ENCODE measurements at places on chromosomes 7 and 10.

GRCh38 chr7:122394512-122394911, 90.0 kb upstream of the FEZF1 start:
- DNase-seq: no peak

GRCh38 chr7:151094675-151095074, 8.4 kb downstream of the AGAP3 start:
- no peak for DNase-seq

DNA sequence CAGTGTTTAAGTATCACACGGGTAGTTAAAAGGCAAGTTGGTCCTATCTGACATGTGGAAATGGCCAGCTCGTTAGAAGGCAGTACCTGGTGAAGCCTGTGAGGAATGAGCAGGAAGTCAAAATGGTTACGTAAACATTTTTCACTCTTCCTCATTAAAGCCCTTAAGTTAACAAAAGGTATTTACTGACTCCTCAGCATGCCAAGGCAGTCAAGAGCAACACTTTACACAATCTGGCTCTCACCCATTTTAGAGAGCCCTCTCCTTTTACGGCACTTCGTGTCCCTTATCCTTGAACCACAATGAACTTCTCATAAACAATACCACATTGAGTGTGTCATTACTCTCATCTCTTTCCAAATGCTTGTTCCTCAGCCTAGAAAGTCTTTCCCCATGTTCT, 11.0 kb upstream of the RSBN1L start:
- no peak for DNase-seq

DNA sequence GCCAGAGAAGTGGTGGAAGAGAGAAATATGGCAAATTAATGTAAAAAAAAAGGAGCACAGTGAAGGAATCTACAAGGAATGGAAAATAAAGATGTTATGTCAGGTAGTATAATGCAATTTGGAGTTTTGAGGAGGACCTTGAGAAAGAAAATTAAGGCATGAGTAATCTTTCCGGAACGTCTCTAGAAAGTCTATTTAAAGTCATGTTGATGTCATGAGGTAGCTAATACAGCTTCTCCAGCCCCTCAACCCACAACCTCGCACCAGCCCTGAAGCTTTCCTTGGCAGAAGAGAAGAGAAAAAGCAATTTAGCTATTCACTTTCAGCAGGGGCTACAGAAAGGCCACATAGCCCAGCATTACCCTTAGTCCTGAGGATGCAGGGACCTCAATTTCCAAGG, 22.5 kb downstream of the TRDMT1 start:
- no peak for DNase-seq

GRCh38 chr10:25758041-25758457, 176.0 kb upstream of the MYO3A start:
- DNase-seq: no peak

GRCh38 chr7:116307253-116307652, 96.9 kb downstream of the TES start:
- no peak for DNase-seq

DNA sequence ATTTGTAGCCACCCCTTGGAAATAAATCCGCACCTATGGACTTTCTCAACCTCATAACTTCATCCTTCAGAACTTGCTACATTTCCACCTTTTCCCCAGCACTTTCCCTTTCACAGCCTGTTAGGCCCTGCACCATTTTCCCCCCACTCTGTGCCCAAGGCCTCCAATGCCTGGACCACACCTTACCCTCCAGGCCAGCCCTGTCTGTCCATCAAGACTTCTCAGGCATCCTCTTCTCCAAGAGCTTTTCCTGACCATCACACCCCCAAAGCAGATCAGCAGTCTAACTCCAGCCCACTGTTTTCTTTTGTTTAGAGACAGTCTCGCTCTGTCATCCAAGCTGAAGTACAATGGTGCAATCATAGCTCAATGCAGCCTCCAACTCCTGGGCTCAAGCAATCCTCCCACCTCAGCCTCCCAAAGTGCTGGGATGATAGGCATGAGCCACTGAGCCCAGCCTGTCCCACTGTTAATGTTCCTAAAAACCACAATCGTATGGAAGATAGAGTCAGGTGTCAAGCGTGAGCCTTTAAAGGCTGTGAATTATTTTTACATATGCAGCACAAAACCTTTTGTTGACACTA, 116.8 kb downstream of the PARD3 start:
- DNase-seq: no peak

DNA sequence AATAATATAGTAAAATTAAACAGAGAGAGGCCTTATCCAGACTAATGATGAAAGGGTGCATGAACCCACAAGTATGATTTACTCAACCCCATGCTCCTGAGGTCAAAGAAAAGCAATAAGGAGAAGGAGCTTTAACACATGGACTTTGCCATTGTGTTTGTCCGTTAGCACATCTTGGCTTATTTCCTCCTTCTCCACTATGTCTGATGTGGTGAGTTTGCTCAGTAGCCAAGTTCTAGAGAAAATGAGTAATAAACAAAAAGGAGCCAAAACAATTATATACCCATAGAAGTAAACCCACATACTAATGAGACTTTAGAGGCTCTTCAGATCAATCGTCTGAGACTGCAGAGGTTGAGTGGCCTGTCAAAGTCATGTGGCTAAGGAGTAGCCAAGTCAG, 26.1 kb upstream of the ADD3 start:
- no peak for DNase-seq

GRCh38 chr10:33382921-33383713, 48.6 kb upstream of the NRP1 start:
- no peak for DNase-seq

DNA sequence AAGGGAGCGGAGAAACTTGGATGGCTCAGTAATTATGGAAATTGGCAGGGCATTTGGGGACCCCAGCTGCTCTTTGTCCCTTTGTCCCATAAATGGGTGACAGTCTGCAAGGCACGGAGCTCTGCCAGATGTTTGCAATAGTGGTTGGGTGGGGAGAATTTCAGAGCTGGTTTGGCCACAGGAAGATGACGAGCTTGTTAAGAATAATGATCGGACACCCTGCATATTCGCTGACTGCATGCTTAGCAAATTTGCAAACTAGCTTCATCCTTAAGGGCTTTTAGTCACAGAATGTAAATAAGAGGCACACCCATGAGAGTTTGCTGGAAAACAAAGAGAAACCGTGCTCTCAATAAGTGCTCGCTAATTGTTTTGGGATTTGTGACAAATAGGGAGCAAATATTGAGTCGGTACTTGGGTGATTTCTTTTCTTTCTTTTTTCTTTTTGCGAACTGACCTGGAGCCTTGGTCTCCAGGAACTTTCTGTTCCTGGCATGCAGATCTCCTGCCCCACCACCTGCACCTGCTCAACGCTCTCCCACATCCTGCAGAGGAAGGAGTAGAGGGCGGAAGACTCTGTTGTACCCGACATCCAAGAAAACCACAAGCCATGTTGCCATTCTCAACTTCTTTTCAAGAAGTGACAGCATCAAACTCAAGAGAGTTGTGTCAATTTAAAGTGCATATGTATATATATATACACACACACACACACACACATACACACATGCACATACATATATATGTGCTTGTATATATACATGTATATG, 238.9 kb downstream of the CAMK1D start:
- no peak for DNase-seq

DNA sequence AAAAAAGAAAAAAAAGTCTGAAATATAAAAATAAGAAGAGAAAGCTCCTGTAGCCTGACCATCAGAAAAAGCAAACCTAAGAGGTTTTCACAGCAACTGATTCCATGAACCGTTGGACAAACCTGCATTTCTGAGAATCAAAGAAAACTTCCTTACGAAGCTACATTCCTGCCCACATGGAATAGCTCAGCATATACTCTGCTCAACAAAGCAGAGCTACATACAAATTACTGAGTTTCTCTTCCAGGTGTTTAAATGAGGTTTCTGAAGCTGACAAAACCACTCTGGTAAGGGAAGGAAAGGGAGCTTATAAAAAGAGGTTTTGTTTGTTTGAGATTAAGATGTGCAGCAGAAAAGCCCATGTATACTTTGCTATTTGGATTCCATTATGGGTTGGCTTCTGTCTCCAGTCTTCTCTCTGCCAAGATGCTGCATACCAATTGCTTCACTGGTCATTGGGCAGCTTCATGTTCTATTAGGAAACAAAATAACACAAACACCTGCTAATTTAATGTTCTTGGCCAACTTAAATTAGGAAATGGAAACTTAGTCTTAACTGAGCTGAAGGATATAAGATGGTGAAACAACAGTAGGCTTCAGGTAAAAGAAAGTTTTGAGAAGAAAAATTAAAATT, 314.1 kb downstream of the LRRTM3 start:
- no peak for DNase-seq

GRCh38 chr7:22723637-22724036, 3.4 kb upstream of the IL6 start:
- no peak for DNase-seq

DNA sequence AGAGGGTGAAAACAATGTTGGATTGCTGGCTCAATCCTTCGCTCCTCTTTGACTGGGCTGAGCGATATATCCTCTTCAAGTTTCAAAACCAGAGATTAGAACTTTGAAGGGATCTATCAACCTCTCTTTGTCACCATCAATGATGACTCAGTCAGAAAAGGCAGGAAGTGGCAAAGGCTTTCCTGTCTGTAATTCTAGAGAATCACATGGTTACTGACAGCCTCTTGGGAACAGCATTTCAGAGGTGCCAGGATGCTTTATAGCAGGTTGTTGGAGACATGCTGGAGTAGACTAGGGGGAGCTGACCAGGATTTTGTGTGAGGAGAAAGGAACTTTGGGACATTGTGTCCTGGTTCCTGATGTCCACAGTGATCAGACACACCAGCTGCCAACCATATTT, 81.3 kb downstream of the PRKCQ start:
- peak; percentile 55 for DNase-seq

DNA sequence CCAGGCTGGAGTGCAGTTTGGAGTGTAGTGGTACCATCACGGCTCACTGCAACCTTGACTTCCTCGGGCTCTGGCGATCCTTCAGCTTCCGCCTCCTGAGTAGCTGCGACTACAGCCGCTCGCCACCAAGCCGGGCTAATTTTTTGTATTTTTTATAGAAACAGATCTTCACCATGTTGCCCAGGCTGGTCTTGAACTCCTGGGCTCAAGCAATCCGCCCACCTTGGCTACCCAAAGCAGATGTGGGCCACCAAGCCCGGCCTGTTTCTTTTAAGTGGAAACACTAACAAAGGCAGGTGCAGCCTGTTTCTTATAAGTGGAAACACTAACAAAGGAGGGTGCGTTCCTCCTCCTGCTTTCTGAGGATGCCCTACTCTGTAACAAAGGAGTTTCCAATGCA, 18.2 kb downstream of the PRF1 start:
- DNase-seq: no peak

- no peak for DNase-seq
These were observed 10.9 kb upstream of the LGI1 start for GRCh38 chr10:93746844-93747284.

DNA sequence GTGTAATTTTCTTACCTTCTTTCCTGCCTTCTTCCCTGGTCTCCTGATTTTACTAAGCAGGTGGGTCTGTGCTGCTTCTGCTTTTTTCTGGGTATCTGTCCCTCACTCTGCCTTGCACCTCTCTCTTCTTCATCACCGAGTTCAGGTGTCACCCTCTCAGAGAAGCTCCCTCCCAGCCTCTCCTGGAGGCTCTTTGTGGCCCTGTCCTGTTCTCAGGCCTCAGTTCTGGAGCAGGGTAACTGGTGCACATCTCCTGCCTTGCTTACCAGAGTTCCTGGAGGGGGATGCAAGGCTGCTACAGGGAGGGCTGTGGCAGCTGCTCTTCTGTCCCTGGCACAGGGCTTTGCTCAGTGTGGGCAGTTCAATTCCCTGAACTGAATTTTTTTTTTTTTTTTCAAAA, 66.1 kb downstream of the RBM33 start:
- DNase-seq: no peak

- no peak for DNase-seq
These were observed 187.5 kb downstream of the GPAM start for GRCh38 chr10:111996103-111996502.

DNA sequence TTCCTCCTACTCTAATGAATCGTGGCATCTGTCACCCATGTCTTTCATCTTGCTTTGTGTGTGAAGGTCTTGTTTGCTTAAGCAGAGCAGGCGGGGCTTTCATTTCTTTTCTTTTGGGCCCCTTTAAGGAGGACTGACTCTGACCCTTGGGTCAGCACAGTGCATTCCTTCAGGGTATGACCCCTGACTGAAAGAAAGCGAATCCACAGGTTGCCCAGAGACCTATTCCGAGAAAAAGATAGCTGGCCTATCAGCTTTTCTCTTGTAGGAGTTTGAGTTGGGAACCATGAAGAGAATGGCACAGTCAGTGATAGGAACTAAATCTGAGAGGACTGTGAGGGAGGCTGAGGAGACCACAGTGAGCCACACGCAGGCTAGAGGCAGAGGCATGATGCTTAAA, 193.2 kb upstream of the CDCA7L start:
- no peak for DNase-seq

GRCh38 chr7:69411018-69411417, 187.3 kb upstream of the AUTS2 start:
- no peak for DNase-seq

- DNase-seq: no peak
These were observed 376.4 kb downstream of the HTR7 start for GRCh38 chr10:90481326-90481923.

DNA sequence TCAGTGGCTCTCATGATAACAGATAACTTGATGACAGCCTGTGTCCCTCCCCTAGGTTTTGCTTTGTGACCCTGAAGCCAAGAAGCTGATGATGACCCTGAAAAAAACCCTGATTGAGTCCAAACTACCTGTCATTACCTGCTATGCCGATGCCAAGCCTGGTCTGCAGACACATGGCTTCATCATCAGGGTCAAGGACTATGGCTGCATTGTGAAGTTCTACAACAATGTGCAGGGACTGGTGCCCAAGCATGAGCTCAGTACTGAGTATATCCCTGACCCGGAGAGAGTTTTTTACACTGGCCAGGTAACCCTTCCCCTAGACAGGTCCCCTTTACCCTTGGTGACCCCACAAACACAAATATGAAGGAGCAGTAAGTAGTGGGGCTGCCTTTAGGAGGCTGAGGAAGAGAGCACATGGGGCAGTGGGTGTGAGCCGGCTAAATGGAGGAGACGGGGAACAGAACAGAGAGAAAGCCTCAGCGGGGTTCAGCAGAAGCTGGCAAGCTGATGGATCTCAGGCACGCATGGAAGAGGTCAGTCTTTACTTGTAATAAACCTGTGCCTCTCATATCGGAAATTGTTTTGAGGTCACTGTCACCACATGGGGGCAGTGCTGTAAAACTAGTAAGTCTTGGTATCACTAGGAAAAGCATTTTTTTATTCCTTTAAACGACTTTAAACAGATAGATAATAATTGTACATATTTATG, 20.2 kb downstream of the PDCD11 start:
- DNase-seq: peak; percentile 38

- no peak for DNase-seq
These were observed 160.4 kb upstream of the AGR3 start for GRCh38 chr7:17042211-17042610.

All from activated CD4-positive, alpha-beta T cell treated with anti-CD3 and anti-CD28 coated beads for 4 hours (primary cell).